ENCODE measurements at places on chromosomes 5 and 9.

DNA sequence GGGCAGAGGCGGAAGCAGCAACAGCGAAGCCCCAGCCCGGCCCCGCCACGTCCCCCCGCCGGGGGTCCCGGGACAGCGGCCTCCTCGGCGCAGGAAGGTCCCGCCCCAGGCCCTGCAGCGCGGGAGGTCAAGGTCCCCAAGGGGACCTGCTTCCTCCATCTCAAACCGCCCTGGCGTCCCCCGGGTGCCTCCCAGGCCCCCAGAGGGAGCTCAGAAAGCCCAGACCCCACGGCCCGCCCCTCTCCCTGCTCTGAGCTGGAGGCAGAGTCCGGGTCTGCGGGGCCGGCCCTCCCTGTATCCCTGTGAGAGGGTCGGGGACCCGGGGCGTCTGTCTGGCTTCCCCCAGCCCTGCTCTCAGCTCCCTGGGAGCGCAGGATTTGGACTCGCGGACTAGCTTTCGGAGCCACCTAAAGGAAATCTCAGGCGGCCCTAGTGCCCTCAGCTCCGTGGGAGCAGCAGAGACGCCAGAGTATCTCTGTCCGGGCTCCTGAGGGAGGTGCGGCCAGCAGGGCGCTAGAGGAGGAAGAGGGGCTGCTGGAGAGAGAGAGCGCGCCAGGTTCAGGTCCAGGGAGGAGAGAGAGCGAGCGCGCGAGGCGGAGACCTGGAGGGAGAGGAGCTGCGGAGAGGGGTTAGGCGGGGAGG lies 30.7 kb downstream of the EXOC3 start:
- DNase-seq: no peak

- DNase-seq: no peak
Observed at GRCh38 chr5:35056686-35057085, 8.9 kb upstream of the AGXT2 start.

DNA sequence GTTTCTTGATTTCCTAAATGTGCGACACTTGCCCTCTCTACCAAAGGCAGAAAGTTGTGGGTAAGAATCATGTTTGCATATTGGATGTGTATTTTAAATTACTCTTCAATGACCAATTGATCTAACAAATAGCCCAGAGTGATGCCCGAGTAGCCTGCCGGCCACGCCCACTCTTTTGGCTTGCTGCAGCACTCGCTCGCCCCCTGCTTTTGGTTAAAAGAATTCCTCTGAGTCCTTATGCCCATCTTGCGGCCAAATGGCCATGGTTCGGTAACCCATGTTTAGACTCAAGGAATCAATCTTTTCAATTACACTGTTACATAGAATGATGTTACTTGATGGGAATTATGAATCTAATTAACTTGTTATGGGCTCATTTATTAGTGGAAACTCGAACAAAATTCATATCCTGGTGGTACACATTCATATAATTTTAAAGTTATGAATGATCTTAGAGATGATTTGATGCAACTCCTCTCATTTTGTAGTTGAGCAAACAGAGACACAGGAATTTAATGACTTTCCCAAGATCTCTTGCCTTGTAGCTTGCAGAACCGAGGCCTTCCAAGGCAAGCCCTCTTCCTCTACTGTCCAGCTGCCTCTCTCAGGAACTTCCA lies 36.5 kb downstream of the PPIC start:
- DNase-seq: no peak

DNA sequence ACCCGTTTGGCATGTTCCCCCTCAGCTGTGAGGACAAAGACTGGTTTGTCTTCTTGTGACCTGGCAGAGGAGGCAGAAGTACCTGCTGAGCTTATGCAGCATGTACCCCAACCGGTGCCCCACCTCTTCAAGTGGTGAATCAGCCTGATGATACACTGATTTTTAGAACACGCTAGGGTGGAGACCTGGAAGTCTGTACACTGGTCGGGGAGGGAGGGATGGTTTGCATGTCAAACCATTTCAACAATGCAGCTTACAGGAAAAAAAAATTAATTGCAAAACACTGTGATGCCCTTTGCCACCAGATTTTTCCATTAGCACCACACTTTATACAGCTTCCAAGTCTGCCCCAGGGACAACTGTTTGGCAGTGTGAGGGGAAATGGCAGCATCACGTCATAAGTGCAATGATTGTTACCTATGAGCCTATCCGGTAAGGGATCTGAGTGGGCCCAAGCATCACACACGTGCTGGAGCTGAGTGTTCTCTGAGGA lies 155.1 kb upstream of the DMRT1 start:
- no peak for DNase-seq

GRCh38 chr5:69326365-69326764 lies 6.2 kb downstream of the CCDC125 start:
- no peak for DNase-seq

DNA sequence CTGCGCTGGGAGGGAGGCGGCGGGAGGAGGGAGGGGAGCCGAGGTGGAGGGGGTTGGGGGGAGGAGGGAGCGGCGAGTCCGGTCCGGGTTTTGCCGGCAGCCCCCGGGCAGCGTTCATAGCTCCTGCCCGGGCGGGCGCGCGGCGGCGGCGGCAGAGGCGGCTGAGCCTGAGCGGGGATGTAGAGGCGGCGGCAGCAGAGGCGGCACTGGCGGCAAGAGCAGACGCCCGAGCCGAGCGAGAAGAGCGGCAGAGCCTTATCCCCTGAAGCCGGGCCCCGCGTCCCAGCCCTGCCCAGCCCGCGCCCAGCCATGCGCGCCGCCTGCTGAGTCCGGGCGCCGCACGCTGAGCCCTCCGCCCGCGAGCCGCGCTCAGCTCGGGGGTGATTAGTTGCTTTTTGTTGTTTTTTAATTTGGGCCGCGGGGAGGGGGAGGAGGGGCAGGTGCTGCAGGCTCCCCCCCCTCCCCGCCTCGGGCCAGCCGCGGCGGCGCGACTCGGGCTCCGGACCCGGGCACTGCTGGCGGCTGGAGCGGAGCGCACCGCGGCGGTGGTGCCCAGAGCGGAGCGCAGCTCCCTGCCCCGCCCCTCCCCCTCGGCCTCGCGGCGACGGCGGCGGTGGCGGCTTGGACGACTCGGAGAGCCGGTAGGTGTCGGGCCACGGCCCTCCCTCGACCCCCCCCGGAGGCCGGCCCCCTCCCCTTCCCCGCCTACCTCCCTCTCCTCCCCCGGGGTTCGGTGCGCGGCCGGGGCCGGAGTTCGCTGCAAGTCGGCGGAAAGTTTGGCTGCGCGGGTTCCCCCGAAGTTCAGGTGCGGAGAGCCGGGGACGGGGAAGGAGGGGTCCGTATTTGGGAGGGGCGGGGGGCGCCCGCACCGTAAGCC lies at the start of gene CXXC5:
TSS of gene CXXC5 (plus strand) at position 145 of the 877 bp plus-strand sequence. CDS start 32,175 bp downstream, outside the sequence.
- DNase-seq: no peak

GRCh38 chr5:76305269-76305668 lies 97.8 kb upstream of the IQGAP2 start:
- no peak for DNase-seq

GRCh38 chr9:74500584-74500924 lies 3.4 kb downstream of the RORB start:
- no peak for DNase-seq

DNA sequence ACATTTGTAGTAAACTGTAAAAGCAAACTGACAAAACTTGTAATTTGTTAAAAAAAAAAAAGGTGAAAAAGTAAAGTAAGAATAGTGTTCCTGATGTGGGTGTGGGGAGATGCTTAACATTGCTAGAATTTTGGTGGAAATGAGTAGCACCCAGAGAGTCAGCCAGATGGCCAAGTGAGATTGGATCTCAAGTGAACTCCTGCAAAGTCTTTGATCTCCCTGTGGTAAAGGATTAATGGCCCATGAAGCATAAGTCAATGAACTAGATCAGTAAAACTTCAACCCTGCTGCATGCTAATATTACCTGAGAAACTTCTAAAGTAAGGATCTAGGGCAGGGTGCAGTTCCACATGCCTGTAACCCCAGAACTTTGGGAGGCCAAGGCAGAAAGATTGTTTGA lies 19.0 kb upstream of the FAM169A start:
- no peak for DNase-seq

DNA sequence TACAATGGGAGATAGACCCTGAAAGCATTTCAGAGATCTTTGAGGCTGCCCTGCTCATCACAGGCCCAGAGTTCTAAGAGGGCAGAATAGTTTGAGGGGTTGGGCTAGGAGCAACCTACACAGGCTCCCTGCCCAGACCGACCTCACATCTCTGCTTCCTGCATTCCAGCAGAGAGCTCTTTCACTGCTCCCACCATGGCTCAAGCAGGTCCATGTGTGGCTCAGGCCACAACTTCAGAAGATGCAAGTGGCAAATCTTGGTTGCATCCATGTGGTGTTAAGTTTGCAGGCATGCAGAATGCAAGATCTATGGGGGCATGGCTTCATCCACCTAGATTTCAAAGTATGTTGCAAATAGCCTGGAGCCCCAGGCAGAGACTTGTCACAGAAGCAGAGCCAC lies 39.0 kb downstream of the GDA start:
- no peak for DNase-seq

DNA sequence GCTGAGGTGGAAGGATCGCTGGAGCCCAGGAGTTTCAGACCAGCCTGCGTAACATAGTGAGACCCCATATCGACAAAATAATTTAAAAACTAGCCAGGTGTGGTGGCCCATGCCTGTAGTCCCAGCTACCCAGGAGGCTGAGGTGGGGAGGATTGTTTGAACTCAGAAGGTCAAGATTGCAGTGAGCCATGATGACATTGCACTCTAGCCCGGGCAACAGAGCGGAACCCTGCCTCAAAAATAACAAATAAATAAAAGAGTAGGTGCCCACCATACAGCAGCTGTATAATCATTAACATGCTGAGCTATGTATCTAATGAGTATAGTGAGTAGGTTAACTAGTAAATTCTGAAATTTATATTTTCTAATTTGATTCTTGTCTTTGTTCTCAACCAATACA lies 11.0 kb upstream of the ATP6V0E1 start:
- no peak for DNase-seq

DNA sequence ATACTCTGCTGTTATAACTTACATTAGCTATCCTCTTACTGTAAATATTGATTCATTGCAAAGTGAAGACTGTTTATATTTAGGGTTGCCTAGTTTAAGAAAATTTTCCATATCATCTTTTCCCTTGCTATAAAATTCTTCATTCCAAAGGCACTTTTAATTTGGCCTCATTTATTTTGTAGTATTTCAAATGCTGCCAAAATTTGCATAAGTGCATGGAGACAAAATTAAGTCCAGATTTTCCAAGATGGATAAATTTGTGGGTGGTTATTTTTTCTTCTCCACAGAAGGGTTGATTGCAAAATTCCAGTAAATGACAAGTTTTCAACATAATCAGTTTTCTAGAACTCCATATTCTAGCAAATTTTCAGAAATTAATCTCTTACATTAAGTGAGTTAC lies 141.5 kb upstream of the MTAP start:
- DNase-seq: no peak

DNA sequence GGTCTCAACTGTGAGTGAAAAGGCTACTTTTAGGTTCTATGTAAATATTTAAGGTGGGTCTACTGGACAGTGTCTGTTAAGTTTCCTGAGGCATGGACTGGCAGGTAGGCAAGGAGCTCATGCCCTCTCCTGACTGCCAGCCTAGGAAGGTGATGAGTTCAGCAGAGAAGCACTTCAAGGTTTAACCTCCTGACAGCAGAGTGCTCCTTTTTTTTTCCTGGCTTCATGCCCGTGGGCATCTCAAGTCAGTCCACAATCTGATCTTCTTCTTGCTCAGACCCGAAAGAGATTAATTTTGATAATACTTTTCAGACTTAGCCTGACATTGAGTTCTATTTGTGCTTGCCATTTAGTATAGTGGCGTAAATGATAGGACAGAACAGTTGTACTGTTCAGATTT lies 241.9 kb upstream of the NREP start:
- DNase-seq: no peak

DNA sequence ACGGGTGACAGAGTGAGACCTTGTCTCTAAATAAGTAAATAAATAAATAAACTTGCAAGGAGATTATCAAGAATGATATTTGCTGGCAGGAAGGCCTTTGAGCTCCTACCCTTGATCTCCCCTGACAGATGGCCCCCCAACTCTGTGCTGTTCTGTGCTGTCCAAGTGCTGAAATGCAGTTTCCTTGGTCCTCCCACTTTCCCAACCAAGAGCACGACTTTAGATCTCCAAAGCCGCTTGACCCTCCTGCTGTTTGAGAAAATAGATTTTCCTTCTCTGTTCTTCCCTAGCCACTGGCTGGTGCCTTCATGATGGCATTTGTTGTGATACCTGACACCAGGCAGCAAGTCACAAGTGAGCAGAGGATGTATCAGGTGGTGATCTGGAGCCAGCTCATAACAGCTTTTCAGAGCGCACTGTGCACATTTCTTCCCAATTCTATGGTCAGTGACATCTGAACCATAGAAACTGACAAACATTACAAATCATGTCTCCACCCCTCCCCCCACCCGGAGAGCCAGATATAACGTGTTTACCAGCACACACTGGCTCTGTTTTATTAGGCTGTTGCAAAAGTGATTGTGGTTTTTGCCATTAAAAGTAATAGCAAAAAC lies 80.0 kb upstream of the PUM3 start:
- no peak for DNase-seq

- no peak for DNase-seq
Observed at GRCh38 chr5:4027088-4027734, 431.6 kb downstream of the IRX1 start.

GRCh38 chr5:92560698-92561401 lies 1020.2 kb downstream of the NR2F1-AS1 start:
- DNase-seq: no peak

DNA sequence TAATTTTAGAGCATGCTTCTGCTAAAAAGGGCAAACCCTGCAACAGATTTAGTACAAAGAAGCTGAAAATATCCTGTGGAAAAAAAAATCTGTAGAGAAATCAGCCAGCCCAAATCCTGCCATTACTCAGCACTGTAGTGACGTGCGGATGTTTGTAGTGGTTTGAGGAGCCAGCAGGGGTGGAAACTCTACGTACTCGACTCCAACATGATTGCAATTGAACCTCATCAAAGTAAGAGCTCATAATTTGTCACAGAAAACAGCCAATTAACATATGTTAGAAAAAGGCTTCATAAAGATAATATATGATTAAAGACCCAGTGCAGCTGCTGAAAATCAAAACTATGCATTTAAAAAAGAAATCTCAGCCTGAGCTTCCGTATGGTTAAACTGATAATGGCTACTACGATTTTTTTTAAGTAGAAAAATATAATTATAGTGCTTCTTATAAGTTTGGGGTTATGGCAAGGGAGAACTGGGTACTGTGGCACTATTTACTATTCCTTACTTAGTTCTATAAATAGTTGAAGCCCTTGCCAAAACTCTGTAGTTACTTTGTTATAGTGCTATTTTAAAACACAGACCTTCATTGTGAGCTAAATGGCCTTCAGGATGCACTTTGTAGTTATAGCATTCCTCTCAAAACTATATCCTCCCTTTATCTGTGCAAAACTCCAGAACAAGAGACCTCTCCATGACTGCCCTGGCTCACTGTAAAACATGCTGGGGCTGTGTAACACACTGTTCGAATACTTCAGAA lies 49.4 kb downstream of the MEF2C start:
- DNase-seq: no peak

GRCh38 chr9:32706004-32706724 lies 70.7 kb upstream of the TAF1L start:
- DNase-seq: no peak

GRCh38 chr5:56816546-56817081 lies 1.3 kb downstream of the MAP3K1 start:
- DNase-seq: peak; percentile 20

- DNase-seq: no peak
Observed at GRCh38 chr5:97100476-97100875, 41.9 kb downstream of the LIX1 start.

Measured in activated CD4-positive, CD25-positive, alpha-beta regulatory T cell (primary cell).